ENCODE measurements at places on chromosomes 16 and 17.

GRCh38 chr17:9308069-9308468 is 267.6 kb downstream of the STX8 start:
- DNase-seq: no peak

GRCh38 chr16:24854607-24855171 is 8.9 kb downstream of the SLC5A11 start:
- DNase-seq: no peak

GRCh38 chr16:73233329-73233765 is 185.4 kb upstream of the ZFHX3 start:
- no peak for DNase-seq

DNA sequence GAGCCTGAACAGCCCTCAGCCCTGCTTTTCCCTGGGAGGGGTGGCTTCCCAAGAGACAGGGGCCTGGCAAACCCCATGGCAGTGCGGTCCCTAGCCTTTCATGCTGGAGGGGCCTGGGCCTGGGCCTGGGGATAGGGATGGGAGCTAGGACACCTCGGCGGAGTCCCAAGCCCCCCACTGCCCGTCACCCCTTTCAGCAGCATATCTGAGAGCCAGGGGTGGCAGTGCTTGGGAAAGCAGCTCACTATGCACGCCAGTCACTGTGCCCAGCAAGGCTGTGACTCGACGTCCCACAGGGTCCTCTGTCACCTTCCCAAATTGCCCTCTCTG is 612 bp upstream of the SLC47A2 start:
- no peak for DNase-seq

DNA sequence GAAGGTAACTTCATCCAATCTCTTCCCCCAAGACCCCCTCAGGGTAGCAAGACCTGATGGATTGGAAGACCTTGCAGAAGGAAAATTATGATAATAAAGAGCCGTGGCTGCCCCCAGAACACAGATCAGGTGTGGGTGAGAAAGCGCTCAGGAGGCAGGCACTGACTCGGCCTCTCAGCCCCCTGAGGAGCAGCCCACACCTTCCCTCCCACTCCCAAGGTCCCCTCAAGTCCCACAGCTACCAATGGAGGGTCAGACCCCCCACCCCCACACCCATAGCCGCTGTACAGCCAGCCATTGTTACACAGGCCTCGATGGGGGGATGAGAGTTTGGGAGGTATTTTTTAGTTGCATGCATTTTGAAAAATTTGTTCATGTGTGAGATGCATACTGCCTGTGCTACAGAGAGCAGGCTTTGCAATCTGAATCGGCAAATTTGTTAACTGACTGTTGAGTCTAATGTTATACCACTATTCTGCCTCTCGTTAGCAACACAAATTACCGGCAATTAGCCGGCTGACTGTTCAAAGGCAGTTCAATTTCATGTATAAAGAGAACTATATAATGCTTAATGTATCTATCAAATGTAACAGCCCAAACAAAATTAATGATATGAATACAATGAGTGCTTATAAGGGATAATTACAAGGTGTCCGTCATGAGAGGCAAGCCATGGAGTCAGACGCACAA is 211.7 kb downstream of the C16orf78 start:
- DNase-seq: no peak

DNA sequence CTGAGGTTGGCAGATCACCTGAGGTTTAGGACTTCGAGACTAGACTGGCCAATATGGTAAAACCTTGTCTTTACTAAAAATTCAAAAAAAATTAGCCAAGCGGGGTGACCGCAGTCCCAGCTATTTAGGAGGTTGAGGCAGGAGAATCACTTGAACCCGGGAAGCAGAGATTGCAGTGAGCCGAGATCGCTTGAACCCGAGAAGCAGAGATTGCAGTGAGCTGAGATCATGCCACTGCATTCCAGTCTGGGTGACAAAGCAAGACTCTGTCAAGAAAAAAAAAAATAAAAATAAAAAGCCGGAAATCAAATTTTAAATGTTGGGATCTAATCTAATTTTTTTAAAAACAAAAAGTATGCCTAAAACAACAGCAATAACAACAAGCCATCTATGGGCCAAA is 56.3 kb downstream of the ABCC1 start:
- no peak for DNase-seq

DNA sequence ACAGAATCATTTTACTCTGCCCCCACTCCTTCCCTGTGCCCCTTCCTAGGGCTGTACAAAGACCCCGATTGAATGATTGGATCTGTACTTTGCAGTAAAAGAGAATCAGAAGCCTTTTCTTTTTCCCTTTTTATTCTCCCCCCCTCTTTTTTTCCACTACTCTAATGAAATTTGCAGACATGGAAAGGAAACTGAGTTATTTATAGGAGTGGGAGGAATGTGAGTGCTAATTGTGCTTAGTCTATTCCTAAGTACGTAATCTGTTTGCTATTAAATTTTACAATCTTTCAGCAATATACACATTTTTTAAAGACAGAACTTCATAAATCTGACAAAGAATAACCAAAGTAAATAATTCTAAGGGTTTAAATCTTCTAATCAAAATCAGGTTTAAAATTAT is 314.3 kb downstream of the MAP2K6 start:
- no peak for DNase-seq

DNA sequence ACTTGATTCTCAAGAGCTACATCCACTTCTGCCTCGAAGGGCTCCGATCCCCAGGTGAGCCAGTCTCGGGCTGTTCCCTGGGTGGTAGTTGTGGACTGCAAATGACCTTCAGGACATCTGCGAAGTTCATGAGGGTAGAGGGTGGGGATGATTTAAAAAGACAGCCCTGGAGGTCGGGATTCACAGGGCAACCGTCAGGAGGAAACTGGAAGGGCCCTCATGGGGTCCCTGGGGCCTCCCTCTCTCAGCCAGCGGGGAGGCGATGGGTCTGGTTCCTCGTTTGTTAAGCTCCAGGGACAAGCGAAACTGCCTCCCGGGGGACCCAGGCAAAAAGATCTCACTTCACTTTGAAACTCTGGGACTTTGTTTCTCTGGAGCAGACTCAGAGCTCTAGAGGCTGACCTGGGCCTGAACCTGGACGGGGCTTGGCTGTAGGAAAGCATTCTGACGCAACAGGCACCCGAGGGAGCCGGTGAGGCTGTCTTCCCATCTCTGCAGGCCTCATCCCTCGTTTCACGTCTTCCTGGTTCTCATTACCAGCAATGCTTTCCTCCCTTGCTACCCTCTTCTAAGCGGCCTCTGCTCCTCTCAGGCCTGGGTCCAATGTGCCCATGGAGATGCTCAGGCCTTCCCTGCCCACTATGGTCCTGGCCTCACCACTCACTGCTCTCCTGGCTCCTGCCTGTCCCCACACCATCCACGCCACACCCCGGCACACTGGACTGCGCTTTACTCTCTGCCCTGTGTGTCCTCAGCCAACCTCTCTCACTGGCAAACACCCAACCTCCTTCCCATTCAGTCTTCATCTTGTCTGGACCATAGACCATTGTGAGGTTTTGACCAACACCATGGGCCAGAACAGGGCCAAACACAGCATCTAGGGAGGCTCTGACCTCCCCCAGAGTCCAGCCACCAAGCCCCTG is 214.2 kb upstream of the TNRC6C start:
- DNase-seq: no peak

DNA sequence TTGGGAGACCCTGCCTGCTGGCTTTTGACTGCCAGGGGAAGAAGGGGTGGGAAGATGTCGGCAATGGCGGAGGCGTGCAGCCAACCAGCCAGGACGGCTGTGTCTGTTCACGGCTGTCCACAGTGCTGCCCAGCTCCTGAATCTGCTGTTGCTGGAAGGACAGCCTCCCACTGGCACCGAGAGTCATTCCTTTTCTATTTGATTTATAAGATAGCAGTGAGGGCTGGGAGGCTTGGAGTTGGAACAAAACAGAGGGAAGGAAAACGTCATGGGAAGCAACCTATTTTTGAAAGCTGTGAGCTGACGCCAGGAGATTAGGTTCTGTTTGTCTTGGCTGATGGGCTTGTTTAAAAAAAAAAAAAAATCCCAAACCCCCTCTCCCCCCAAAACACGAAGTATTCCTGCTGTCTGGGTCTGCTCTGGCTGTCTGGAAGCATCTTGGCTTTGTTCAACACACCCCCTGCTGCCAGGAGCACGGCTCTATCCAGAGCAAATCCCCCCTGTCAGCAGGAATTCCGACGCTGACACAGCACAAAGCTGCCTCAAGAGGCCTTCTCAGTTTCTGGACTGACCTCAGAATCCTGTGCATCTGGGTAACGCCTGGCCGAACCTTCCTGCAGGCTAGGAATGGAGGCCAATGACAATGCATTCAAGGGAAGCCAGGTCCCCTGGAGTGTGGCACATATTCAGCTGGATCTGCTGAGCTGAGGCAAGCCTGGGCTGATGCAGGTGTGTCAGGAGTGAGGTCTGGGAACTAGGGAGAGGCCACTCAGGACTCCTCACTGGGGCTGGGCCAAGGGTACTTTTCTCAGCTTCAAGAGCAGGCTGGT is 41.0 kb upstream of the SREBF1 start:
- DNase-seq: peak; percentile 35

DNA sequence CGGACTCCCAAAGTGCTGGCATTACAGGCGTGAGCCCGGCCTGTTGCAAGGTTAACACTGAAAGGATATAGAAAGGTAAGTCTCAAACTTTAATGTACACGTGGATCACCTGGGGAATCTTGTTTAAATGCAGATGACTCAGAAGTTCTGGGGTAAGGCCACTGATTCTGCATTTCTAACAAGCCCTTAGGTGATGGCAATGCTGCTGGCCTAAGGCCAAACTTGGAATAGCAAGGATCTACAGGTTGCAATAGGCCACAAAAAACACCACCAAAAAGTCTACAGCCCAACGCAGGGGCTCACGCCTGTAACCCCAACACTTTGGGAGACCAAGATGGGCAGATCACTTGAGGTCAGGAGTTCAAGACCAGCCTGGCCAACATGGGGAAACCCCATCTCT is 4.2 kb downstream of the CMTM4 start:
- DNase-seq: no peak

DNA sequence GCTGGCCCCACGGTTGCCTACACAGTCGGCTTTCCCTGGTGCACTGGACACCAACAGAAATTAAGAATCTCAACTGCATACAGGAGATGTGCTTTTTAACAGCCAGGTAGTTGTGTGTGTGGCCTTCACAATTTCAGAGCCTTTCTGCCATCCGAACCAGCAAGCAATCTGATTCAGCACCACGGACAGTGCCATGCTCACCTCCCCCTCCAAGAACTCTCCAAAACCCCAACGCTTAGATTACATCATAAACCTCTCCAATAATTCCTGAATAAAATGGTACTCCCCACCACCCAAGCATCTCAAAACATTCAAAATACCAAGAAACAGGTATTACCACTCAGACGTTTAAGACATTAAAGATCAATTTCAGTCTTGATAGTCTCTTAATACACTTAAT is 31.8 kb downstream of the USP7 start:
- DNase-seq: no peak

DNA sequence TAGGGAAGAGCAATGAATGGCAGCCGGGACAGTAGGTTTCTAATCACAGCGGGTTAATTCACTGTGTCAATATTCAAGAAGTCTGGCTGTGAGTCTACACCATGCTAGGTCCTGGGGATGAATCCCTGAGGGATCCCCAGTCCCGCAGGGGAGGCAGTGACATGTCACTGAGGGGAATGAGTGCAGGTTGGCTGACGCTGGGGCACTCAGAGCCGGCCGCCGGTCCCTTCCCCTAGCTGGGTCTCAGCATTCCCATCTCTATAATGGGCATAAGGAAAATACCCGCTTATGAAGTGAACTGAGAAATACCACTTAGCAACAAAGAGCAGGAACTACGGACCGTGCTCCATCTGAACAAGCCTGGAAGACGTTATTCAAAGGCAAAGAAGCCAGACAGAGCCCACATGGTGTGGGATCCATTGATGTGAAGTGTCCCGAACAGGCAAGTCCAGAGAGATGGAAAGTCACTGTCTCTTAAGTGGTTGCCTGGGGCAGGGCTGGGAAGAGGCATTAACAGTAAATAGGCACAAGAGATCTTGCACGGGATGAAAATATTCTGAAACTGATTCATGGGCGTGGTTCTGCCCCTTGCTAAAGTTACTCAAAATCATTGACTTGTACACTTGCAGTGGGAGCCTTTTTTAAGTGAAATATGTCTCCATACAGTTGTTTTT is 31.9 kb downstream of the PPL start:
- DNase-seq: no peak

DNA sequence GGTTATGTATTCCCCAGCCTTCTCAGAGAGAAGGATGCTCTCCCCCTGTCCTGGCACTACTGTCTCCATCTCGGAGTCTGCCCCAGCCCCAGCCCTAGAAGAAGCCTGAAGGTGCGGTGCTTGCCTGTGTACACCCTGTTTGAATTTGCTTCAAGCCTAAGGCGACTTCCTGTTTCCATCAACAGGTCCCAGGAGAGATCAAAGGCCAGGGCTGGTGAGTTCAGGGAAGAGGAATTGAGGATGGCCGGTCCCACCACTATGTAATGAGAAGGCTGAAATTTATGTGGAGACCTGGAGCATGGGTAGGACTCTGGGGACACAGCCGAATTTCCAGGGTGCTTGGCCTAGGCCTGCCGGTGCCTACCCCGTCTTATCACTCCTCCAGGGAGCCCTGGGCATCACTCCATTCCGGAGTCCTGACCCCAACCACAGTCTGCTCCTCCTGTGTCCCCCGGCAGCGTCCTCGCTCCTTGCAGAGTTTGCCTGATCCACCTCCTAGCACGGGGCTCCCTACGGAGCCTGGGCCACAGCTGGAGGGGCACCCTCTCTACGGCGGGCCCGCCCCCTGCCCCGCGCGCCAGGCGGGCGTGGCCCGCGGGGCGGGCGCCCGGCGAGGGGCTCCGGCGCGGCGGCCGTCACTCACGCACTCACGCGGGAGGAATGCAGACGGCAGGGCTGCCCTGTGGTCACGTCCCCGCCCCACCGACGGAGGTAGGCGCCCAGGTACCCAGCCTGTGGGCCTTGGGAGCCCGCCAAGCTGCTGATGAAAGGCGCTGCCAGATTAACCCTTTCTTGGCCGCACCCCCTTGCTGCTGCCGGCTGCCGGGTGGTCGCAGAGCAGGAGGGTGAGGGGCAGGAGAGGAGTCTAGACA is 53.8 kb upstream of the TAC4 start:
- no peak for DNase-seq

GRCh38 chr17:40722241-40722640 is 18.7 kb upstream of the KRT24 start:
- DNase-seq: no peak

GRCh38 chr17:19539040-19539399 is 5.4 kb downstream of the SLC47A1 start:
- DNase-seq: peak; percentile 17

DNA sequence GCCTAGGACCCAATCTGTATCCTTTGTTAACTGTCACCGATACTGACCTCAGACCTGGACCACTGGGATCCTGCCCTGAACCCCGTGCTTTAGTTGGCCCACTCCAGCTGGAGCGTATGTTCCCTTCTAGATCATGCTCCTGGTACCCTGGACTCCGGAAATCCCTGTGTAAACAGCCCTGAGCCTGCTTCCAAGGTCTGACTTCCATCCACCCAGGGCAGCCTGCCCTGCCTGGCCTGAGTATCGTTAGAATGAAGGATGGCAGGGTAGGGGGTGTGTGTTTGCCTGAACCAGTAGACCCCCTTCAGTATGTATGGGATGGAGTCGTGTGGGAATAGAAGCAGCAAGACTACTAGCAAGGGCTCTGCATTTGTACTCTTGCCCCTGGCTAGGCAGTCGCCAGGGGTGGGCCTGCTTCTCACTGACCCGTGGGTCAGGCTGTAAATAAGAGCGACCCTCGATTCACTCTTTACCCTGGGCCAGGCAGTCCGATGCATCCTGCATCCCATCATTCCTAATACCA is 691 bp upstream of the TMEM98 start:
- DNase-seq: peak; percentile 31

- DNase-seq: no peak
These were observed 2.7 kb downstream of the C1QTNF1 start for GRCh38 chr17:79026376-79027273.

GRCh38 chr16:49000594-49000993 is 281.0 kb downstream of the CBLN1 start:
- DNase-seq: no peak
